ENCODE measurements at places on chromosomes 11 and 22.

DNA sequence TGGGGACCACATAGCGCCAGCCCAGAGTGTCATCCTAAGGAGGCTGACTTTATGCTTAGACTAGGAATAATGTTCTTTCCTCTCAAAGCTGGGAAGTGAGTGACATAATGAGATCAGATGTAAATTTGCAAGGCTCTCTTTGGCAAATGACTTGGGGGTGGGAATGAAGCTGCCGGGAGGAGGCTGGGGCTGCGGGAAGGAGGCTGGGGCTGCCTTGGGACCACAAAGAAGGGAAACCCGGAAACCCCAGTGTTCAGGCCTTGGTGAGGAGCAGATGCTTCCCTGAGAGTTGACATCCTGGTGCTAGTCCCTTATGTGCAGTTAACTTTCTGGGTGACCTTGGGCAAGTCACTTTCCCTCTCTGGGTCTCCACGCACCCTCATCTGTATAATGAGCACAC lies 182.0 kb downstream of the CHST1 start:
- no peak for DNase-seq

DNA sequence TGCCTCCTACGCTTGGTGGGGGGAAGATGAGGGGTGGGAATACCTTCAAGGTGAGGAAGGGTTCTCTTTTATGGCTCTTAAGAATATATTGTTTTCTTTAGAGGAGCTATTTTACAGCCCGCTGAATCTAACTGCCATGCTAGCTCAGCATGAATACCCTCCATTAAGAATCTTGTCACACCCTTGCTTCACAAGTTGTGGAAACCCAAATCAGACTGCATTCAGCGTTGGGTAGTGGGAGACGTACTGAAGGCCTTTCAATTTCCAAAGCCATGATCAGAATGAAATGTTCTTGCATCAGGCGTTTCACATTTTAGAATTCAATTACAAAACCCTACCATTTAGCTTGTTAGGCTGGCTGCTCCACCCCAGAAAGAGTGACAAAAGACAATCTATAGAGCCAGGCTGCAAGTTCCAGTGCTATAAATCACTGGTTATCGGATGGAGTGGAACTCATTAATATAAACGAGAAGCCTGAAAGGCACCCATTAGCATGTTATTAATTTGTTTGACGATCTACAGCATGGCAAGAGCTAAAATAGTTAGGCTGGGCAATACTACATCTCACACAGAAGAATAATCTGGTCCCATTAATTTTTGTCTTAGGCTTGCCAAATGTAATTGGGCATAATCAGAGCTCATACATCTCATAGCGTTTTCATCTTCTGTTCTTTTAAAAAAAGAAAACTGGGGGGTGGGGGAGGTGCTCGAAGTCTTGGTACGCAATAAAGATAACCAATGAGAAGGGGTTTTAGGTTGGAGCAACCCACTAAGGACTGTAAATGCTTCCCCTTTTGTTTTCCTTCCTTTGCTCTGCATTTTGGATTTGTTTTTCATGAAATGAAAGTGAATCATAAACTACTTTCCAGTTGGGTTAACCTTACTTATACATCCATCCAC lies 57.5 kb downstream of the ABTB2 start:
- no peak for DNase-seq

GRCh38 chr11:23995891-23996290 lies 501.0 kb upstream of the LUZP2 start:
- DNase-seq: no peak

DNA sequence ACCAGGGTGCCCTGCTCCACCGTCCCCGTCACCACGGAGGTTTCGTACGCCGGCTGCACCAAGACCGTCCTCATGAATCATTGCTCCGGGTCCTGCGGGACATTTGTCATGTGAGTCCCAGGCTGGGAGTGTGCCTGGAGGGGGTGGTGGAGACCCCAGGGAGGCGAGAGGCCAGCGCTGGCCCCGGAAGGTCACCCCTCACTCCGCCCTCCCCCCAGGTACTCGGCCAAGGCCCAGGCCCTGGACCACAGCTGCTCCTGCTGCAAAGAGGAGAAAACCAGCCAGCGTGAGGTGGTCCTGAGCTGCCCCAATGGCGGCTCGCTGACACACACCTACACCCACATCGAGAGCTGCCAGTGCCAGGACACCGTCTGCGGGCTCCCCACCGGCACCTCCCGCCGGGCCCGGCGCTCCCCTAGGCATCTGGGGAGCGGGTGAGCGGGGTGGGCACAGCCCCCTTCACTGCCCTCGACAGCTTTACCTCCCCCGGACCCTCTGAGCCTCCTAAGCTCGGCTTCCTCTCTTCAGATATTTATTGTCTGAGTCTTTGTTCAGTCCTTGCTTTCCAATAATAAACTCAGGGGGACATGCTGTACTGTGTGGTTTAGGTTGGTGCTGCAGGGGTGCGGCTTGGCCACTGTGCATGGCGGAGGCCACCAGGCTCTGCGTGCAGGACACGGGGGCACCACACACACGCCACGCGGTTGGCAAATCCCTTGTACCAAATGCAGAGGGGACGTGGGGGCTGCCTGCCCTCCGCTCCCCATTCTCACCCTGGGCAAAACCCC lies 35.4 kb downstream of the MUC2 start:
- DNase-seq: no peak

- DNase-seq: peak; percentile 93
These were observed 26.2 kb upstream of the TPBGL start for GRCh38 chr11:75214411-75214821.

DNA sequence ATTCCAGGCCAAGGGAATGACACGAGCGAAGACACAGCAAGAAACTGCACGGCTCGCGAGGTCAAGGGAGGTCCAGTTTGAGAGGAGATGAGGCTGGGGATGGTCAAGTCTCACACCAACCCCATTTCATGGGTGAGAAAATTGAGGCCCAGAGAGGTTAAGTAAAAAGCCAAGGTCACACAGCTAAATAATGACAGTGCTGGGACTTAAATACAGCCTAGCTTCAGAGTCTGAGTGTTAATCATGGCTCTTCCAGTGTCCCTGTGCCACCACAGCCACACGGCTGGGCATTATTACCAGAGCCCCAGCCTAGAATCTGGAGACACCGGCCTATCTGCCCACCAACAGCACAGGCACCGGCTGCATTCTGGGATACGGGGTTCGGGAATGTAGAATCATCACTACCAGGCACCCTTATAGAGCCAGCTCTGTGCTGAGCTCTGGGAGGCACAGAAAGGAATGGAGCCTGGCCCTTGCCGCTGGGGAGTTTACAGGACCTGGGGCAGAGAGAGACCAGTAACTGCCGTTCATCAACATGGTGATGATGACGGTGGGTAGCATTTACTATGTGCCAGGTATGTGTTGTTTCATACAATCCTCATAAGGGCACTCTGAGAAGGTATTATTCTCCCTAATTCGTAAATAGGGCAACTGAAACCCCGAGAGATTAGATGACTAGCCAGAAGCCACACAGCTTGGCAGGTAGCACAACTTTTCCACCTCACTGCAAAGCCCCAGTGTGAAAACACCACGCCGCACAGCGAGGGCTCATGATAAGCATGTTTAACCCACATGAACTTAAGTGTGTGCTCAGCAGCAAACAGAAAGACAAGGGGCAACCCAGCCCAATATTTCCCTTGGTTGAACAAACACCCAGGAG lies 51.8 kb downstream of the CD6 start:
- DNase-seq: no peak

DNA sequence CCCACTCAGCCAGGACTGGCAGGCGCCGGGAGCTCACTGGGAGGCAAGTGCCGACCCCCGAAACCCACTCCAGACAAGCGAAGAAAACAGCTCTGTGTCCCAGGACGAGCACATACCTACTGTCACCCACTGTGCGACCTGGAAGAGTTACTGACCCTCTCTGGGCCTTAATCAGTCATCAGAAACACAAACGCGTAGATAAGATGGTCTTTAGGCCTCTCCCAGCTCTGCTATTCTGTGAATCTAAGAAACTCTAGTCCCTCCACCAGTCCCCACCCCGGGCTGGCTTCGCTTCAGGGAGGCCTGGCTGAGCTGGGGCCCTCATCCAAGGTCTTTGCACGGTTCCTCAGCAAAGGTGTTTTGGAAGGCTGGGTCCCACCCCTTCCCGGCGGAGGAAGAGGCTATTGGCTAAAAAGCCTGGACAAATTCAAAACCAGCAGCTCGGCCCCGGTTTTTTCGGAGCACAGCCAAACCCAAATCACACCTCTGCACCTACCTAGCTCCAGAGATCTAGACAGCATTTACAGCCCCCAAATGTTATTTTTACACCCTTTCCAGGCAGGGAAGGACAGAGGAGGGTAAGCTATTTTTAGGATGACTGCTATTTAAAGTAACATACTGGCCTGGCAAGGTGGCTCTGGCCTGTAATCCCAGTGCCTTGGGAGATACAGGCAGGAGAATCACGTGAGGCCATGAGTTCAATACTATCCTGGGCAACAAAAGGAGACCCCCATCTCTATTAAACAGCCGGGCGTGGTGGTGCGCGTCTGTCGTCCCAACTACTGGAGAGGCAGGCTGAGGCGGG lies 13.2 kb upstream of the HDHD5 start:
- no peak for DNase-seq

DNA sequence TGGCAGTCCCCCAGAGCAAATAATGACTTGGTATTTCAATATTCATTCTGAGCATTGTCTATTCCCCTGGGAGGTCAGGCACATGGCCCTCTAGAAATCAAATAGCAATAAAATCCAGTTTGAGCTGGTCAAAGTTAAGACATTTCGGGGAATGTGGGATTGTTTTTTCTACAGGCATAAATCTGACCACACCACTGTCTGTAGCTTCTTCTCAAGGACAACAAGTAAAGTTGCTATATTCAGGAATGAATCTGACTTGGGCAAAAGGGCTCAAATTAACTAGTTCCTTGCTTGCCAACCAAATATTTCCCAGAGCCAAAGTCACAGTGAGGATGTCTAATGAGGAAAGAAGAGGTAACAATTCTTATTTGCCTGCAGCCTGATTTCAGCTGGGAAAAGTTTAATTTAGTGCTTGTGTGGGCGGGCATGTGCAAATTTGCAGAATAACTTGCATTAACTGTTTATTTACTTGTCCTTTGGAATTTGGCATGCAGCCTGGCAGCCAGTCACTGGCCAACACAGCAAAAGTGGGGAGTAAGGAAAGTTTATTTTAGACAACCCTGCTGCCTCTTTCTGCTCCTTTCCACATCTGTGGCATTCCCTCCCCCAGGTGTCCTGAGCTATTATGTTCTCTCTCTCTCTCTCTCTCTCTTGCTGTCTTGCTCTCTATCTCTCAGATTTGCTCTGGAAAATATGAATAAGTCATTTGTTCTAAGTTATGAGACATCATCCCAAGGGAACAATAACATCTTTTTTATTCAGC lies 51.2 kb upstream of the ARHGAP20 start:
- no peak for DNase-seq

DNA sequence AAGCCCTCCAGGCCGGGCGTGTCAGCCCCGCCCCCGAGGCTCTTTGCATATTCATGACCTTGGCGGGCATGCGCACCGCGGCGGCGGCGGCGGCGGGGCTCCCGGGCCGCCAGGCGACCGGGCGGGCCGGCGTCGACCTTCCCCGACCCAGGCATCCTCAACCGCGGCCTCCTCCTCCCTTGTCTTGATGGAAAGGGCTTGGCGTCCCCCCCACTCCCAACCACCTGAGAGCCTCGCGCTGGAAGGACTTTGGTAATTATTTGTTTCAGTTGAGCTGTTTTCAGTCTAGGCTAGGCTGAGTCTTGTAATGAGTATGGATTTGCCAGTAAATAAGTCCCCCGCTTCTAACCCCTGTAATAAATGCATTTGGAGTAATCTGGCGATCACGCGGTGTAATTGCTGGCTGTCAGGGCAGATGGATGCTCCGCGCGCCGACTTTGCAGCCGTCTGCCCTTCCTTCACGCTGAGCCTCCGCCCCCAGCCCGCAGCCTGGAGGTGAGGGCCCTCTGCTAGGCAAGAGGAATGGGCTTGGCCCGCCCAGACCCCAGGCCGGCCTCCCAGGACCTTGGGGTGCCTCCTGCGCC lies 25.2 kb downstream of the FLRT1 start:
- peak; percentile 44 for DNase-seq

DNA sequence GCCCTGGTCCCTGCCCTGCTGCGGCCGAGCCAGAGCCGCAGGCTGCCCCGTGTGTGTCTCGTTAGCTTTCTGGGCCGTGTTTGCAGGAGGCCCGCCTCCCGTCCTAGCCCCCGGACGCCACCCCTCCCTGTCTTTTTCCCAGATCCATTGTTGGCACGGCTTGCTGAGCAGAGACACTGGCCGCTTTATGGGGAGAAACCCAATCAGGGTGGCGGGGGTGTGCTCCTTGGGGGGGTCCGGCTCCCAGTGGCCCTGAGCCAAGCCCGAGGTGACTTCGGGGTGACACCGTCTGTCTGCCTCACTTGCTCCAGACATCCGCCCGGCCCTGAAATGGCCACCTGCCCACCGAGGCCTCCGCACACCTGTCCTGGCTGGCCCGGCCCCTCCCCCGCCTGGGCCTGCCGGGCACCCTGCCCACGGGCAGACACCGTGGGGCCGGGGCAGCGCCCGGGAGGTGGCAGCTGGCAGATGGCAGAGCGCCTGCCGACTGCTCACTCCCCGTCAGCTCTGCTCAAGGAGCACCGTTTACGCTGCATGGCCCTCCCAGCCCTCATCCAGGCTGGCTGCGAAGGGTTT lies 43.1 kb upstream of the PPARA start:
- DNase-seq: no peak

- peak; percentile 71 for DNase-seq
These were observed 10.2 kb upstream of the BIRC3 start for GRCh38 chr11:102306817-102307726.

GRCh38 chr11:43589601-43590250 lies 90.8 kb upstream of the HSD17B12 start:
- peak; percentile 44 for DNase-seq

DNA sequence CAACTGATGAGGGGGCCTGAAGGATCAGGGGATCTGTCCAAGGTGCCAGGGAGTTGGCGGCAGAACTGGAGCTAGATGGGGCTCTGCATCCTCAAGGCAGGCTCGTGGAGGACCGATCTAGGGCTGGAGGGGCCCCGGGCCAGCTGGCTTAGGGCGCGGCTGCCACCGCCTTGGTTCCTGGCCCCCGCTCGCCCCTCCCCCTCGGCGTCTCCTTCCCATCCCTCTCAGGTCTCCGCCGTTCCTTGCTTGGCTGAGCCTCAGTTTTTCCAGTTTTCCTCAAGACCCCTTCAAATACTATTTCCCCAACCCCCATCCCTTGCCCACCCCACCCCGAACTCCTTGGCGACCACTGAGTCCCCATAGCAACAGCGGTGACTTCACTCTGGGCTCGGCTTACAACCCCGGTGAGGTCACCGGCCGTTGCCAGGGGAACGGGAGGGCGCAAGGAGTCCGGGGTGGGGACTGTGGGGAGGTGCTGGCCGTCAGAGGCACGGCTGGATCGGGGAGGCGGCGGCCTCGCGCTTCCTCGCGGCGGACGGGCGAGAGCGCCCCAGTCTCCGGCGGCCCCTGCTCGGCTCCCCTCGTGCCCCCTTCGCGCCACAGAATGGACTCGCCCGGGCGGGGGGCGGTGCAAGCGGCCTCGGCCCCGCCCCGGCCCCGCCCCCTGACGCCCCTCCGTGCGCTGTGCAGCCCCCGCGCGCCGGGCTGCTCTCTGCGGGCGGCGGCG lies 7.5 kb downstream of the FREY1 start:
- DNase-seq: peak; percentile 47

GRCh38 chr11:111524056-111524455 lies 9.5 kb downstream of the HOATZ start:
- peak; percentile 30 for DNase-seq

- no peak for DNase-seq
These were observed 285.1 kb upstream of the CCDC90B start for GRCh38 chr11:83571302-83571701.

Measured in inflammatory macrophage treated with lipopolysaccharide for 1 hour (primary cell).